ENCODE measurements at places on chromosomes 3 and 15.
A peak's percentile ranks its signal among the peaks of the same experiment; 100 is the strongest.

DNA sequence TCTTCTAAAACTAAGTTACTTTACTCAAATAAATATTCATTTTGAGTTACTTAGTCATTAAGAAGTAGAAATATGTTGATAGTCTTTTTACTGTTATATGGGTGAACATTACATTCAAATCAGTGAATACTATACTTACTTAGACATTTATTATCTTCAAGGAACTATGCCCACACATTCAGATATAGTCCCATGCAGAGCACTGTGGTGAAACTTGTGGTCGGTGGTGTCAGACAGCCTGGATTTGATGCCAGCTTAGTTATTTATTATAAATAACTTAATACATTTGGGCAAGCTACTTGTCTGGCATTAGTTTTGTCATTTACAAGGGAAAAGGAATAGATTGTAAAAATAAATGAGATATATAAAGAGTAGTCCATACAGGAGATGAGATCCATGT, 149.5 kb downstream of the RAP2B start:
- peaks cover 3% of the 10 kb centered on the region for H3K27me3 ChIP-seq
- ATAC-seq = no peak
- H3K27ac ChIP-seq = no peak overlapping the region
- H3K4me1 ChIP-seq = peaks cover 6% of the 10 kb centered on the region
- no peak overlapping the region for H3K4me3 ChIP-seq

GRCh38 chr15:58124585-58124984, 13.6 kb upstream of the AQP9 start:
- no peak overlapping the region for H3K27ac ChIP-seq
- no peak overlapping the region for H3K4me3 ChIP-seq
- ATAC-seq = no peak
- no peaks in the 10 kb centered on the region for H3K4me1 ChIP-seq

DNA sequence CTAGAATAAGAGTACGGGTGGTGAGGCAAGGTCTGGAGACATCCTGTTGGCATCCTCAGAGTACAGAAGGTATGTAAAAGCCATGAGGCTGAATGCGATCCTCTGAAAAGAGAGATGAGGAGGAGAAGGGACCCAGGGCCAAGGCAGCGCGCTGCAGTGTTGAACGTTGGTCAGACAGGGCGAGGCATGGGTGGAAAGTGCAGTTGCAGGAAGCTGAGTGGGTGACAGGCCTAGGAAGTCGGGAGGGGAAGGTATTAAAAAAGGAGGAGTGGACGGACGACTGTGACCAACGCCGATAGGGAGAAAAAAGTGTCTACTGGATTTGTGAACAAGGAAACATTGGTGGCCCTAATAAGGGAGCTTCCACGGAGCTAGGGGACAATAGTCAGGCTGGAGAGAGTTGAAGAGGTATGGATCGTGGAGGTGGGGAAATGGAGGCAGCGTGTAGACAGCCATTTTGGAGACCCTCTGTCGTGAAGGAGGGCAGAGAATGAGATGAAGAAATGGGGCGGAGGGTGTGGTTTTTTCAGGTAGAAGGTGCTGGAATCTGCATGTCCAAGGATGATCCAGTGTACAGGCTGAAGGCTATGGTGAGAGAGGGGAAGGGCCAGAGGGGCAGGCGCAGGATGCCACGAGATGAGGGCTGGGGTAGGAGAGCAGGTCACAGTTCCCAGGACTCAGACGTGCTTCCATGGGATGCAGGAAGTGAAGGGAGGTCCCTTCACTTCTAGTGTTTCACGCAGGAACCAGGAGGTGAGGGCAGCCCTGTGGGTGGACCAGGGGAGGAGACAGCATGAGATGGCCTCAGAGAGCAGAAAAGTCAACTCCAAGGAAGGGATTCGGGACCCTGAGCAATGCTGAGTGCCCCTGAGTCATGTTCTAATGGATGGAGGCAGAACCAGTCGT, 115.9 kb downstream of the ASB7 start:
- H3K4me1 ChIP-seq = no peaks in the 10 kb centered on the region
- no peaks in the 10 kb centered on the region for H3K36me3 ChIP-seq
- ATAC-seq = no peak
- no peak overlapping the region for H3K27ac ChIP-seq
- H3K27me3 ChIP-seq = peaks cover 16% of the 10 kb centered on the region

GRCh38 chr15:98281130-98281529, 320.6 kb downstream of the ARRDC4 start:
- no peaks in the 10 kb centered on the region for H3K36me3 ChIP-seq
- H3K4me1 ChIP-seq = no peaks in the 10 kb centered on the region
- H3K27ac ChIP-seq = no peak overlapping the region
- H3K27me3 ChIP-seq = peaks cover 13% of the 10 kb centered on the region

DNA sequence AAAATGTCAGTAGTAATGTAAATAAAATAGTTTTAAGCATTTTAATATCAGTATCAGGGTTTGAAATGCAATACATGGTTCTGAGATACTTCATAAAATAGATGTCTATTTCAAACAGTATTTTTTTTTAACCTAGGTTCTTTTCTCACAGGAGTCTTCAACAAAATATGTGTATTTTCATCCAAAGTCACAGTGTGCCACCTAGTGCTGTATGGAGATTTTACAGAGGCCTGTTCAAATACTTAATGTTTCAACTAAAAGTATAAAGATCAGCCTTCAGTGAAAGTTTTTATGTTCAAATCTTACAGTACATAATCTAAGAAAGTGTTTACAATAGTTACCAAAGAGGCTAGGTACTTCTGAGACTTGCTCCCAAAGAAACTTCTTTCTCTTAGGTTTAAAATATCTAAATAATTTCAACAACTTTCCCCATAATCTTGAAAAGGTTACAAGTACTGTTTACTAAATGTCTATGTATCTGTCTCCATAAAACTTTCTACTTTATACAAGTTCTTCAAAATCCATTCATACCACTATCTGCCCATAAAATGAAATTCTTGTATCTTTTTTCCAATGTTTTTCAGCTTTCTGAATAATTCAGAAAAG, 38.3 kb downstream of the SCAPER start:
- peaks cover 21% of the 10 kb centered on the region for H3K4me1 ChIP-seq
- no peak overlapping the region for H3K4me3 ChIP-seq
- ATAC-seq = no peak
- H3K36me3 ChIP-seq = peaks cover 3% of the 10 kb centered on the region

- H3K27ac ChIP-seq = no peak overlapping the region
- H3K36me3 ChIP-seq = peaks cover 84% of the 10 kb centered on the region
- no peaks in the 10 kb centered on the region for H3K27me3 ChIP-seq
- peak overlapping the region; percentile 69 for H3K4me3 ChIP-seq
- peak; percentile 63 for ATAC-seq
These were observed 22.8 kb upstream of the TM2D3 start for GRCh38 chr15:101675015-101675414.

DNA sequence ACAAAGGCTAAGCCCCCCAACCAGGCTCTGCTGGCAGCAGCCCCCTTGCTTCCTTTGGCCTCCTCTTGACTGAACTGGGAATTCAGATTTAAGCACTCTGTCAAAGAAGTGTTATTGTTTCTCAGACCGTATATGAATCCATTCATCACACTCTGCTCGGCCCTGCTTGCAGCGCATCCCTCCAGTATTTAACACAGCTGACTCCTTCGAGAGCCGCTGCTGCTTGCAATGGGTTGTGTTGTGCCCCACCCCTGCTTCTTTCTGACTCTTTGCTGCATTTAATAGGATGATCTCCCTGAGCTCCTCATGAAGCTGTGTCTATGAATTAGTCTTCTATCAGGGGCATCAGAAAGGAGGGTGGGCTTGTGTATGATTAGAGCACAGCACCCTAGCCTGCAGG, 31.2 kb downstream of the C3orf20 start:
- H3K36me3 ChIP-seq = no peaks in the 10 kb centered on the region
- H3K4me3 ChIP-seq = no peak overlapping the region
- no peak for ATAC-seq
- H3K27ac ChIP-seq = no peak overlapping the region

All from activated T-helper 17 cell treated with anti-CD3 and anti-CD28 coated beads, Interleukin-2, amount 50 U/mL, for 72 hours (primary cell).